ENCODE measurements at places on chromosomes 12 and 14.

GRCh38 chr14:38412654-38413053 lies 156.8 kb upstream of the CLEC14A start:
- DNase-seq = no peak

DNA sequence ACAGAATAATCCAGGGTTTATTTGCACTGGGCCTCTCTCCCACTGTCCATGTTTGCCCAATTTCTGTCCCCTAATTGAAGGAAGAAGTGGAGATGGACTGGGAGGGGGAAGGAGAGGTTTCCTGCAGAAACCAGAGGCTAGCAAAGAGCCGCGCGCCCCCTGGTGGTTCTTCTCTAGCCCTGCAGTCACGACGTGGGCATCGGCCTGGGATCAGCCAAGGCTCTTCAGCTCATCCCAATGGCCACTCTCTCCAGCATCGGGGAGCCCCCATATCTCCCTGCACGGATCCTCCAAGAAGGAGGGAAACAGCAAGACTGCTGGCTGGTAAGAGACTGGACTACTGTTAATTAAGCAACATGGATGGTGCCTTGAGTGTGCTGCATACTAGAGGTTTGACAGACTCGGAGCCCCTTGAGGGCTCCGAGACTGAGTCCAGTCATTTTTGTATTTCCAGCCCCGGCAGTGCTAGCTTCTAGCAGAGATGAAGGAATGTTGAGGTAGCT lies 18.7 kb downstream of the ZBTB39 start:
- peak; percentile 71 for DNase-seq

DNA sequence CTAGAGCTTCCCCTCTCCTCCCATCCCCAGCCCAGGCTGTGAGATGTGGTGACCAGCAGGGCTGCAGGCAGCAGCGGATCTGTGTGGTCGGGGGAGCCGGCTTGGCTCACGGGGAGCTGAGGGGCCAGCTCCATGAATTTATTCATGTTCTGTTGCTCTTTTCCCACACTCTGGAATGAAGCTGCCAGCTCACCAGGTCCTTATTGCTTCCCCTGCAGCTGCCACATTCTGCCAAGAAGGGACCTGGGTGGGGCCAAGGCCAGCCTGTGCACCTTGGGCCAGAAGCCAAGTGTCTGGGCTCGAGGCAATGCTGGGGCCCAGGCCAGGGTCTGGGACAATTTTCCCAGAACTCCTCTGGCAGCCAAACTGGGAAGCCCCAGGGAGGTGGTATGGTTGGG lies 2.5 kb upstream of the C1QL4 start:
- DNase-seq = no peak

DNA sequence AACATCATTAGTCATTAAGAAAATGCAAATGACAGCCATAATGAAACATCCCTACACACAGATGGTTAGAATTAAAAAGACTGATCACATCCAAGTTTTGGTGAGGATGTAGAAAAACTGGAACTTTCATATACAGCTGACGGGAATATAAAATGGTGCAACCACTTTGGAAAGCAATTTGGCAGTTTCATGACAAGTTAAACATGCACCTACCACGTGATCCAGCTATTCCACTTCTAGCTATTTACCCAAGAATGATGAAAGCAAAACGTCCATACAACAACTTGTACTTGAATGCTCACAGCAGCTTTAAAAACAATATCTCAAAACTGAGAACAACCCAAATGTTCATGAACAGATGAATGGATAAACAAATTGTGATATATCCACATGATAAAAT lies 77.9 kb upstream of the AVPR1A start:
- DNase-seq = no peak

DNA sequence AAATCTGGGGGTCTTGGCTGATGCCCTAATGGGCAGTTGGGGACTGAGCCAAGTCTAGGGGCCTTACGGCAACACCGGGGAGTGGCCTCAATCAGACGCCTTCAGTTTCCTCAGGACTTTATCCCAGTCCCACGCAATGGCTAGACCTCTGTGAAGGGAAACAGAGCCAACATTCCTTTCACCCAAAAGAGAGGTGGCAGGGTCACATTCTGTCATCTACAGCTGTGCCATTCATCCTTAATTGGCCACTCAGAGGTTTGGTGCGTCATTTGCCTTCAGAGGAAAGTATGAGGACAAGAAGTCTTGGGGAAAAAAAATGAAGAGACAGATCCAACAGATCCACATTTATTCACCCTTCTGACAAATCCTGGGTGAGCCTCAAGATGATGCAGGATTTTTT lies 166.9 kb upstream of the AVPR1A start:
- DNase-seq = no peak

DNA sequence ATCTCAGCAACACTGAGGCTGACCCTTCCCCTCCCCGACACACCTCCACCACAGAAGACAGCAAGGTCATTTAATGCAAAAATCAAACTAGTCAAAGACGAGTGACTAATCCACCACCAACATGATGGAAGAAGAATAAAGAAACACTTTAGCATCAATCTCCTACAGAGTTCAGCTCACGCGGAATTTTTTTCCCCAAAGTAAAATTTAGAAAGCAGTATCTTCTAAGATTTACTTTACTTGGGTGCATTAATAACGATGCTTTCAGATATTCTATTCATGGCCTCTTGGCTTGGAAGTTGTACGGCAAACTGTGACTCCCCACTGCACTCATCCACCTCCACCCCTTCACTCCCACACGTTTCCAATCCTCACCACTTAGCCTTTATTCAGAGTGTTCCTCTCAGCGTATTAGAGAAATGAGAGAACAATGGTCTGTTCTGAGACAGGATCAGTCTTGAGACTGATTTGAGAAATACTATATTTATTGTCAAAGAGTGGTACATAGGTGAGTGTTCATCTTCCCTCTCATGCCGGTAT lies 1.9 kb downstream of the EGLN3 start:
- DNase-seq = no peak

GRCh38 chr14:80100681-80101080 lies 110.6 kb downstream of the DIO2 start:
- no peak for DNase-seq

GRCh38 chr14:94787092-94787491 lies 17.2 kb upstream of the GSC start:
- no peak for DNase-seq

GRCh38 chr12:81520064-81520945 lies 238.8 kb downstream of the PPFIA2 start:
- DNase-seq = no peak

GRCh38 chr12:105921872-105922669 lies 216.7 kb downstream of the NUAK1 start:
- no peak for DNase-seq

Measured in RWPE1 (cell line).